ENCODE measurements at places on chromosomes 2 and 18.

GRCh38 chr2:217482056-217482710 lies 520.6 kb downstream of the TNS1 start:
- DNase-seq: no peak

GRCh38 chr2:72144632-72145288 lies 2.9 kb downstream of the CYP26B1 start:
- DNase-seq: peak; percentile 73

DNA sequence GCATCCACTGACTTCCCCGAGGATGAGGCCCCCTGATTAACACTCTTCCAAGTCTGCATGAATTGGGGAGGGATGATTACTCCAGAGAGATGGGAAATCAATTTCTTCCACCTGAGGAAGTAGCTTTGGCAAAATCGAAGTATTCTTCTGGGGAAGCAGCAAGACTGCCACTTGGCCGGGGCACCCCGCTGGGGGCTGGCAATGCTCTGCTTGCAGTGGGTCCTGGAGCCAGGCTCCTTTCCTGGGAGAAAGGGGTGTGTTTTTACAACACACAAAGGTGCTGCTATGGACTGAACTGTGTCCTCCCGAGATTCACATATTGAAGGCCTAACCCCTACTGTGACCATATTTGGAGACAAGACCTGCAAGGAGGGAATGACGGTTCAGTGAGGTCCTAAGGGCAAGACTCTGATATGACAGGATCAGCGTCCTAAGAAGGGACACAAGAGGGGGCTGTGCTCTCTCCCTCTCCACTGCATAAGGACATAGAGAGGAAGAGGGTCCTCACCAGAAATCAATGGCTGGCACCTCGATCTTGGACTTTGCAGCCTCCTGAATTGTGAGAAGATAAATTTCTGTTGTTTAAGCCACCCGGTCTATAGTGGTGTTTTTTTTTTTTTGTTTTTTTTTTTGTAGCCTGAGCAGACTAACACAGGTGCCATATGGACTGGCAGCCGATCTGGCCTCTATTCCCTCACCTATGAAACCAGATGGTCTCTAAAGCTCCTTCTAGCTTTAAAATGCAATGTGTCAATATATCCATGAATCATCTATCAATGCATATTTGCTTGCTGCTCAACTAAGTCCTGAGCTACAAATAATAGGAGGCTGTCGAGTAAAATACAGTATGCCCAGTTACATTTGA lies 3.6 kb upstream of the SMARCAL1 start:
- peak; percentile 69 for DNase-seq

DNA sequence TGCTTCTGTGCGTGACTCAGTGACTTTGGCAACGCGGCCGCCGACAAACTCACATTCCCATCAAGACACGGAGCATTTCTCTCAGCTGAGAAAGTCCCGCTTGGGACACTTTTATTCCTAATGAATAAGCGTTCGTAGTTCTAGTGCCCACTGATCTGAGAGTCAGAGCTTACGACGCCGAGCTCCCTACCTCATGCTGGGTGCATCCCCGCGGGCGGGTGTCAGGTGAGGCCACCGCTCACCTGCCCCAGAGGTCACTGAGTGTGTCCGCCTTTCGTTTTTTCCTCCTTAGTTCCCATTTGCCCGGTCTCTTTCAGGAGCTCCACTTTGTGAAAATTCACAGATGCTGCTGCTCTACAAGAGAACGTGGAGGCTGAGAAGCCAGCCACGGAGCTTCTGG lies 43.6 kb upstream of the TMEM18 start:
- DNase-seq: no peak

- DNase-seq: no peak
These were observed 27.7 kb downstream of the SNORC start for GRCh38 chr2:232897598-232898408.

- DNase-seq: no peak
These were observed 15.9 kb downstream of the RAPGEF4 start for GRCh38 chr2:172751564-172751963.

DNA sequence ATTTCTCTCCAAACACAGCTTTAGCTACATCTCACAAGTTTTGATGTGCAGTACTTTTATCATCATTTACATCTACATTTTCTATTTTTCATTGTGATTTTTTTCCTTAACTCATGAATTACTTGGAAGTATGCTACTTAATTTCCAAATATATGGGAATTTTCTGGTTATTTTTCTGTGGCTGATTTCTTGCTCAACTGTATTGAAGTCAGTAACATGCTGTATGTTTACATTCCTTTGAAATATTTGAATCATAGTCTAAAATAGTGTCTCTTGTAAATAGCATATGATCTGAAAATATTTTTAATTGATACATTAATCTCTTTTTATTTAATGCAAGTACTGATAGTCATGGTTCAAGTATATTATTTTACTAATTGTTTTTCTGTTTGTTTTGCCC lies 26.0 kb upstream of the GALNT5 start:
- DNase-seq: no peak

DNA sequence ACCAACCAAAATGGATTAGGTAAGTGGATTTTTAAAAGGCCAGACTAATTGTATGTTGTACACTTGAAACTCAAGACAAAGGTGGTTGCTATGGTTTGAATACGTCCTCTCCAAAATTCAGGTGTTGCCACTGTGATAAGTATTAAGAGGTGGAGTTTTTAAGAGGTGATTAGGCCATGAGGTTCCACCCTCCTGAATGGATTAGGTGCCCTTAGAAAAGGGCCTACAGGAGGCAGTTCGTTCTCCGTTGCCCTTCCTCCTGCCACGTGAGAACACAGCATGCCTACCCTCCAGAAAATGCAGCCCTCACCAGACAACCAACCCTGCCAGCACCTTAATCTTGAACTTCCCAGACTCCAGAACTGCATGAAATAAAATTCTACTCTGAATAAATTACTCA lies 51.2 kb downstream of the CHMP3 start:
- DNase-seq: no peak

GRCh38 chr2:159285929-159286708 lies at the start of gene WDSUB1:
Gene WDSUB1 (minus strand): TSS chr2:159286703. CDS start chr2:159283069, 3,634 bp downstream.
- peak; percentile 69 for DNase-seq

DNA sequence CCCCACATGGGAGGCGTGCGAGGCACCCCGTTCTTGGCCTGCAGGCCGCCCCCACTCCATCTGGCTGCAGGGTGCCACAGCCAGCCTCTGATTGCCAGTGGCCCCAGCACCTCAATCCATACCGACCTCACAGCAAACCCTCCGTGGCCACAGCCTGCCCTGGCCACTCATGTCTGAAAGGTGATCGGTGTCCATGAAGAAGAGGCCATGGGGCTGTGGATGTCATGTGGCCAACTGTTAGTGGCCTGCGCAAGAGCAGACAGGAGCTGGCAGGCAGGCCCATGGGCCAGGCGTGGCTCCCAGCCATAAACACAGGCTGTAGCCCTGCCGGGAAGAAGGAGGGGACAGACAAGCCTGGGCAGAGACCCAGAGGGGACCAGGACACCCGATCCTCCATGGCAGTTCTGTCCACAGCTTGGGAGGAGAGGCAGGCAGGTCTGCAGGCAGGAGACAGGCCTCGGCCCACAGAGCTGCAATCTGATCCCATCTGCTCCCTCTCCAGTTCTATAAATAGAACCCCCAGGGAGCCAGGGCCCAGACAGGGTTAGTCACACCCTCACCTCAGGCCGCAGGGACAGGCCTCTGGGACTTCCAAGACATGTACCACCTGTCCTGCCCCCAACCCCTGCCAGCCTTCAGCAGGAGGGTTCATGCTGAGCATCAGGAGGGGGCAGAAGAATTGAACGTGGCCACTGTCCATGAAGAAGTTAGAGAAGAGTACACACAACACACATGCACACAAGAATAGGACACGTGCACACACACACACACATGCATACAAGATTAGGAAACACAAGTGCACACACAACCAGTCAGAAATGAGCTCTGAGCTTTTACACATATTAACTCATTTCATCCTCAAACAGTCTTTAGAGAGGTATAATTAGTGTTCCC lies 16.9 kb downstream of the STEAP3 start:
- peak; percentile 91 for DNase-seq

DNA sequence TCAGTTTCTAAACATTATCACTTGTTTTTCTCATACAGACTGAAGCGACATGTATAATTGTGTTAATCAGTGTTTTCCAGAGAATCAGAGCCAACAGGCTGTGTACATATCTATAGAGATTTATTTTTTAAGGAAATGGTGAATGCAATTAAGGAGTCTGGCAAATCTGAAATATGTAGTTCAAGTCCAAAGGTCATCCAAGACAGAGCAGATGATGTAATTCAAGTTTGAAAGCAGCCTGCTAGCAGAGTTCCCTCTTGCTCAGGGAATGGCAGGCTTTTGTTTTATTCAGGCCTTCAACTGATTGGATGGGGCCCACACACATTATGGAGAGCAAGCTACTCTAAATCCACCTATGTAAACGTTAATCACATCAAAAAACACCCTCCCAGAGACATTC lies 282.6 kb downstream of the CBLN2 start:
- no peak for DNase-seq

GRCh38 chr2:108534584-108535356 lies 500 bp downstream of the LIMS1 start:
- peak; percentile 8 for DNase-seq

- DNase-seq: no peak
These were observed 60.7 kb downstream of the DGKD start for GRCh38 chr2:233414777-233415570.

DNA sequence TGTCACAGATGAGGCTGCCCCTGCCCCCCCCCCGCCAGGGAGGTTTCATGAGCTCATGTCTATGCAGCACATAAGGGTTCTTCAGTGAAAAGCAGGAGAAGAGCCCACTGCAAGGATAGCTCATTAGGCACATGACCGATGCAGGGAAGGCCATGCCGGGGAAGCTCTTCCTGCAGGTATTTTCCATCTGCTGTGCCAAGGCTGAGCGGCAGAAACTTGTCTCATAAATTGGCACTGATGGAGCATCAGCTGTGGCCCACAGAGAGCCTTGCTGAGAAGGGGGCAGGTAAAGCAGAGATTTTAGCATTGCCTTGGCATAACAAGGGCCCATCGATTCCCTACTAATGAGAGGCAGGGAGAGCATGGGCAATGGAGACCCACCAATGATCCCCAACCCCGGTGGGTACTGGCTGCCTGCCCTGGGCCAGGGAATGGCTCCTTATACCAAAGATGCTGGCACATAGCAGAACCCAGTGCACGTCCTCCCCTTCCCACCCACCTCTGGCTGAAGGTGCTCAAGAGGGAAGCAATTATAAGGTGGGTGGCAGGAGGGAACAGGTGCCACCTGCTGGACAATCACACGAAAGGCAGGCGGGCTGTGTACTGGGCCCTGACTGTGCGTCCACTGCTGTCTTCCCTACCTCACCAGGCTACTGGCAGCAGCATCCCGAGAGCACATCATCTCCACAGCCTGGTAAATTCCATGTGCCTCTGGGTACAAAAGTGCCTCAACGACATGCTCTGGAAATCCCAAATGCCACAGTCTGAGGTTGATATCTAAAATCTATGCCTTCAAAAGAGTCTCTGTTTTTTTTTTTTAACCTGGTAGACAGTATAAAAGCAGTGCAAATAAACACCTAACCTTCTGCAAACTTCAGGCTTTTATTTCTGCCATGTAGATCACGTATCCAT lies 41.4 kb downstream of the STEAP3 start:
- DNase-seq: peak; percentile 25

DNA sequence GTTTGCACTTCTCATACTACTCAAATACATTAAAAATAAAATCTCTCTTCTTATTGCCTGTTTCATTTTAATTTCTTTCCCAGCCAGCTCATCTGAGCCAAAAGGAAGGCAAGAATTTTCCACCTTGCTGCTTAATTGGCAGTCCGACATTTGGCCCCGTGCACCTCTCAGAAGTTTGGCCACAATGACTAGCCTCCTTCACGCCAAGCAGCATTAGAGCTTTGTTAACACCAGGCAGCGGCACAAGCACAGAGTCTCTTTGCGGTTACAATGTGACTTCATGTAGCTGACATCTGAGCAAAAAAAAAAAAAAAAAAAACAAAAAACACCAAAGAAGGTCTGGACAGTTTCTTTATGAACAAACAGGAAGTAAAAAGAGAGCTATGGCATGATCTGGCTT lies 248.9 kb downstream of the OSR1 start:
- DNase-seq: no peak

- DNase-seq: peak; percentile 87
These were observed 458.8 kb upstream of the NRXN1 start for GRCh38 chr2:51490576-51491234.

- no peak for DNase-seq
These were observed 193.0 kb upstream of the CYP26B1 start for GRCh38 chr2:72340665-72341064.

GRCh38 chr2:208708486-208708885 lies 301.9 kb downstream of the PTH2R start:
- no peak for DNase-seq
